ENCODE measurements at places on chromosomes 7 and 10. TPM values are rescaled to one million over a fixed set of nuclear protein-coding genes. Genes with fewer than 3 reads are reported as not detected.

Gene SERPINE1
- total RNA-seq = 0.56 TPM

DNA sequence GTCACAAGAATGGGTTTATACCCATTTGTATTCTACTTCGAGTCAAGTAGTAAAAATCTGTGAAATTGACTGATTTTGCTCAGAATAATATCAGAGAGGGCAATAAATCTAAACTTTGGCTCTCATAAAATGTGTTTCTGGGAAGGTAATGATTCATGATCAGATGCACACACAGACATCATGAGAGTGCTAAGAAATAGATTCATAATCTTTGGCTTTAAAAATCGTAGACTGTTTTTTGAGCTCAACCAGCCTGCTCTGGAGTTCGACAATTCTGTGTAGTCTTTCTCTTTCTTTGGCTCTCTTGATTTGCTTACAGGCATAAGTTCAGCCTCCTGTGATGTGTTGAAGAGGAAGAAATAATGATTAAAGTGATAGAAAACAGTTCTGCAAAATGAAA, 494.7 kb downstream of the SDK1 start:
- no peak for DNase-seq
- H3K27me3 ChIP-seq = no peaks in the 10 kb centered on the region
- H3K27ac ChIP-seq = no peak overlapping the region
- no peaks in the 10 kb centered on the region for H3K36me3 ChIP-seq

Gene FZD8
- total RNA-seq = 0.40 TPM

DNA sequence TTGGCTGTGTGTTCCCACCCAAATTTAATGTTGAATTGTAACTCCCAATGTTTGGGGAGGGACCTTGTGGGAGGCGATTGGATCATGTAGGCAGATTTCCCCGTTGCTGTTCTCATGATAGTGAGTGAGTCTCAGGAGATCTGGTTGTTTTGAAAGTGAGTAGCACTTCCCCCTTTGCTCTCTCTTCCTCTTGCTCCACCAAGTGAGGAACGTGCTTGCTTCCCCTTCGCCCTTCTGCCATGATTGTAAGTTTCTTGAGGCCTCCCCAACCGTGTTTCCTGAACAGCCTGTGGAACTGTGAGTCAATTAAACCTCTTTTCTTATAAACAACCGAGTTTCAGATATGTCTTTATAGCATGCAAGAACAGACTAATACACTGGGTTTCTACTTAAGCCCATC, 176.3 kb downstream of the CDK14 start:
- H3K27me3 ChIP-seq = no peaks in the 10 kb centered on the region
- H3K36me3 ChIP-seq = no peaks in the 10 kb centered on the region
- H3K4me3 ChIP-seq = no peak overlapping the region
- no peak overlapping the region for H3K27ac ChIP-seq

Gene ZSCAN25
- 33.9 TPM for total RNA-seq

Gene DLX5
- total RNA-seq = not detected

DNA sequence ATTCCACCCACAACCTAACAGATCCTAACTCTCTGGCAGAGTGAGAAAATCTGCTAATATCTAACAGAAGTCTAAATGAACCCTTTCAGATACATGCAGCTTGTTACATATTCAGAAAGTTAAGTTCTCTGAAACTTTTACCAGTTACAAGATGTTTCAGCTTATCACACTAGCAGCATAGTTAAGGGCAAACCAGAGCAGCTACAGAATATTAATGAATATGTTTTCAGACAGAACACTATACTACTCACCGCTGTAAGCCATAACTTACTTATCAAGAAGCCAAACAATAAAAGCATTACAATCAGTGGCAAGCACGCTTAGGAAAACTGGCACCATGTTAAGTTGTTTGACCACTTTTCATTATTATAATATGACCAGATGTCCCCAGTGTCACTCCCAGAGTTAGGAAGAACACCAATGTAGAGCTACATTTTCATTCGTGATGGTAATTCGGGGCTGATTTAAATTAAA, 2.7 kb downstream of the ITGB1 start:
- no peak overlapping the region for H3K27ac ChIP-seq
- no peak for DNase-seq
- H3K4me1 ChIP-seq = peaks cover 10% of the 10 kb centered on the region
- H3K36me3 ChIP-seq = no peaks in the 10 kb centered on the region

DNA sequence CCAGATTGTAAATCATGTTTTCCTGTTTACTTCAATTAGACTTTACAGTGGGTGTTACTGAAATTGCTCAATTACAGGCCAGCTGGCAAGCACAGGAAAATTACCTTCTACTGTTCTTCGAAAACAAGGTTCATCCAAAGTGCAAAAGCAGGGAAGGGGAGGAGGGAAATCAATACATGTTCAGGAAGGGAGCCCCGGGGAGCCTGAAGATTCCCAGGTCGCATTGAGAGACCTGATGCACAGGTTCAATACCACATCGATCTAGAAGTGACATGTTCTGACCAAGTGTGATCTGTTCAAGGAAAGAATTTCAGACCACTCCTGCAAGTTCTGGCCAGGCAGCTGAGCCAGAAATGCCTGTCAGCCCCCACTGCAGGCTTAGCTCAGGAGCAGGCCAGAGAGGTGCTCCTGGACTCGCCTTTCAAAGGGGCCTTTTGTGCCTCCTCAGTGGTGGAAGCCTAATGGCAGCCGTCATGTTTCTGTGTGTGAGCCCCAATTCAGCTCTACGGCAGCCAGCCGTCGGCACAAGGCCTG, 35.9 kb downstream of the FAM53B start:
- DNase-seq = no peak
- no peak overlapping the region for H3K27ac ChIP-seq
- H3K27me3 ChIP-seq = no peaks in the 10 kb centered on the region
- peaks cover 82% of the 10 kb centered on the region for H3K4me1 ChIP-seq
- peaks cover 6% of the 10 kb centered on the region for H3K36me3 ChIP-seq
- no peak overlapping the region for H3K4me3 ChIP-seq

Gene FAM20C
- 27.0 TPM for total RNA-seq

GRCh38 chr10:7111089-7111488, 299.7 kb downstream of the SFMBT2 start:
- H3K36me3 ChIP-seq = no peaks in the 10 kb centered on the region
- no peak overlapping the region for H3K27ac ChIP-seq
- no peak for DNase-seq
- H3K27me3 ChIP-seq = no peaks in the 10 kb centered on the region
- no peaks in the 10 kb centered on the region for H3K4me1 ChIP-seq

DNA sequence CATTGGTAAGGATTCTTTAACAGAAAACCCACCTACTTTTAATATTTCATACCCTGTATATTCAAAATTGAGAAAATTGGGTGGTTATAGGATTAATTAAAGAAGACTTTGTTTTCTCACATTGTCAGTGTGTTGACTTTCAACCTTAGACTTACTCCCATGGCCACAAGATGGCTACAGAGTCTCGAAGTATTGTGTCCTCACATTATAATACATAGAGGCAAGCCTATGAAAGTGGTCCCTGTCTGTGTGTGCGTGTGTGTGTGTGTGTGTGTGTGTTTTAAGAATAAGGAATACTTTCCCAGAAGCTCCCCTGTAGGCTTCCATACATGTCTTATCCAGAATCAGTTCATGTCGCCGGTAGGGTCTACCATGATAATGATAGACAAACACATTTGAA, 180.0 kb downstream of the PHF14 start:
- no peak for DNase-seq
- no peaks in the 10 kb centered on the region for H3K36me3 ChIP-seq
- H3K27me3 ChIP-seq = no peaks in the 10 kb centered on the region
- no peak overlapping the region for H3K4me3 ChIP-seq
- H3K4me1 ChIP-seq = no peaks in the 10 kb centered on the region

DNA sequence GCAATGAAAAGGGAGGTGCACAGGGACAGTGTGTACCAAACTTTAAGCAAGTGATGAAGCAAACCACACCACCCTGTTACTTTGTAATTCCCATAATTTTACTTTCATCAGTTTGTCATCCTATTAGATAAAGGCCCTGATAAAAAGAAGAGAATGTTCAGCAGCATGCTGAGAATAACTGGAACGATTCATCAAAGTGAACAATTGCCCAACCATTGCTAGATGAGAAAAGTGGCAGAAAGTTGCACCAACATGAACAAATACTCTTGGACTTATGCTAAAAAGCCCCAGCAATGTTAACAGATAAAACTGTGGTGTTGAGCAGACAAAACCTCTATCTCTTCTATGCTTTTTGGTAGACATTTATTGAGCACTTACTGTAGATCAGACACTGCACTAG, 75.5 kb upstream of the PCGF5 start:
- no peak for DNase-seq
- H3K27me3 ChIP-seq = no peaks in the 10 kb centered on the region
- no peak overlapping the region for H3K4me3 ChIP-seq
- H3K27ac ChIP-seq = no peak overlapping the region
- H3K4me1 ChIP-seq = no peaks in the 10 kb centered on the region
